Glomerular endothelial cell (primary cell): ENCODE measurements at places on chromosomes 6 and 20. TPM values are rescaled to one million over a fixed set of nuclear protein-coding genes. Genes with fewer than 3 reads are reported as not detected.

DNA sequence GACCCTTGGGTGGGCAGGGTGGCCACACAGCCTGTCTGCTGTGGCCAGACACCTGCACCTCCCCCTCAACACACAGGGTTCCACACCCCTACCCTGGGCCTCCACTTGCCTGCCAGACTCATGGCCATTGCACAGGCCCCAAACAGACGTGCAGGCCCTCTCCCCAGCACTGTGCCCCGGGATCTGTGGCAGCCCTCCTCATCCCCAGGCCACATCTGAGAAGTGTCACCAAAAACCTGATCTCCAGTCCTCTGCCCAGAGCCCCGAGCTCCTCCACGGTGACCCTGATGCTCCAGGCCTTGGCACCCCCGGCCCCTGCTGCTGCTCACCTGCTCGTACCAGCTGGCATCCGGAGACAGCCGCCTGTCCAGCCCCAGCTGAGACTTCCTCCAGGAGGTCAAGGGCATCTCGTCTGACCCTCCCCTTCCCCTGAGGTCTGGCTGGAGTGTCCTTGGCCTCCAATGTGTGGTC lies 160.1 kb downstream of the DLL1 start:
- DNase-seq = no peak

DNA sequence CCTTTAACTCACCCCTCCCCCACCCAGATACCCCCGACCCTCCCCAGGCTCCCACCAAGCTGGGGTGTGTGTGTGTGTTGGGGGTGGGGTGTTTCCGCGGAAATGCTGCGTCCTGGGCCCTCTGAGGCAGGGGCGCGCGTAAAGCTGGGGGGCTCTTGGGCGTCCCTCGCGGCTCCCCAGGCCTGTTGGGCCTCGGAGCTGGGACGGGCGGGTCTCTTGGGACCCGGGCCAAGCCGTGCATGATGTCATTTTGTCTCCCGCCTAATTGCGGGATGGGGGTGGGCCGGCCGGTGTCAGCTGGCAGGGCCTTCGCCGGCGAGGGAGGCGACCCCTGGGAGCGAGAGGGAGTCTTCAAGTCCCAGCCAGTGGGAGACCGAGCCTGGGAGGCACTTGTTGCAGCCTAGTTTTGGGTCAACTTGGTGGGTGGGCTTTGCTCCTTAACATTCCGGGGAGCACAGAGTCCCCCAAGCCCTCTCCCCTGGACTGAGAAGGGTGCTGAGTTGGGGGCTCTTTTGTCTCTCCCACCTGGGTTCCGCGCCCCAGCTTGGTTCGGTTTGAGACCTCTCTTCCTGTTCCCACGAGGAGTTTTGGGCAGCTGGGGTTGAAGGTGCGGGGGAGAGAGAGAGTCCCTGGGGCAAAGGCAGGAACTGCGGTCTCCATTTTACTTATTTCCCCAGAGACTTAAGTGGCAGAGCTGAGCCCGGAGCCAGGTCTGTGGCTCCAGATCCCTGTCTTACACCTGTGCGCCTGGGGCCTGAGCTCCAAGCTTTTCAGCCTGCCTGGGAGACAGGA lies 623 bp downstream of the MYBL2 start:
- DNase-seq = no peak

NKAPL gene
- total RNA-seq = 0.99 and 2.8 TPM in 2 replicates

DNA sequence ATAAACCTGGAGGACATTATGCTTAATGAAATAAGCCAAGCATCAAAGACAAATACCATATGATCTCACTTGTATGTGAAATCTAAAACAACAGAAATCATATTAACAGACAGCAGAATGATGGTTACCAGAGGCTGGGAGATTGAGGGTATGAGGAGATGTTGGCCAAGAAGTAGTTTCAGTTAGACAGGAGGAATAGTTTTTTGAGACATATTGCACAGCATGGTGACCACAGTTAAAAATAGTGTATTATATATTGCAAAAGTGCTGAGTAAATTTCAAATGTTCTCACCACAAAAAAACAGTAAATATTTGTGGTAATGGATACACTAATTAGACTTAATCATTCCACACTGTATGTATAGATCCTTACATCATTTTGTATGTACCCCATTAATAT lies 1.8 kb downstream of the GABRR1 start:
- no peak for DNase-seq

DNA sequence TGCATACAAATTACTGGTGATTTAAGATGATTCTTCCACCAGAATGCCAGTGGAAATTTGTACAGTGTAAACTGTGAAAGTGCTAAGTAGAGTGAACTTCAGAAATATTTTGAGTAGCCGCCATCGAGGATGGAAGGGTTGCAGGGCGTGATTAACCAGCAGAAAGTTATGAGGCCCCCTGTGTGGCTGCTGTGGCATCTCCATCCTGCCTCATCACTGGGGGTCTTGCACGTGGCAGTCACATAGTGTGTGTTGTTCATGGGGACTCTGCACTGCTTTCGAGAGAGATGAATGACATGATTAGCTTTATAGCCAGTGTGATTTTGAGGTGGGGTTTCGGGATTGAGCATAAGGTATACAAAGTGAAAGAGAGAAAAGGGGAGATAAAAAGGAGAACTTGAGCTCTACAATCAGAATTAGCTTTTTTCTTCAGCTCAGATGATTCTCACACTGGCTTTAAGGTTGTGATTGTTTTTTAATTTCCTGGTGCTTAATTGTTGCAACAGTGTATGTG lies 26.4 kb downstream of the KCTD20 start:
- DNase-seq = no peak

FIG4 gene
- 12.8 and 18.9 TPM in 2 replicates for total RNA-seq

DNA sequence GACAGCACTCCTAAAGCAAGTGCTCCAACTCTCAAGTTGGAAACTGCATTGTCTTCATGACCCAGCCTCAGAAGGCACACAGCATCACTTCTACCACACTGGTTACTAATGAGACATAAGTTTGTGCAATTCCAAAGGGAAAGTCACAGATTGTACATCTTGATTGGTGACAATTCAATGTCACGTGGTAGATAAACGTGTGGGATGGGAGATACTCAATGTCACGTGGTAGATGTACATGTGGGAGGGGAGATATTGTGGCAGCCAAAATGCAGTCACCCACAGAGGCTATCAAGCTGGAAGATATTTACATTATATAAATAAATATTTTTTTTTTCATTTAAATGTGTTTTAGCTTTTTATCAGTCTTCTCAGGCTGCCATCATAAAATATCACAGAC lies 393.3 kb downstream of the KIF16B start:
- no peak for DNase-seq

- no peak for DNase-seq
Observed at GRCh38 chr6:139580592-139581484, 206.4 kb upstream of the CITED2 start.

TNF gene
- total RNA-seq = 0.88 and 4.4 TPM in 2 replicates

LGSN gene
- not detected in 2 replicates for total RNA-seq

- no peak for DNase-seq
Observed at GRCh38 chr6:160252073-160252813, 6.4 kb downstream of the SLC22A2 start.

DNA sequence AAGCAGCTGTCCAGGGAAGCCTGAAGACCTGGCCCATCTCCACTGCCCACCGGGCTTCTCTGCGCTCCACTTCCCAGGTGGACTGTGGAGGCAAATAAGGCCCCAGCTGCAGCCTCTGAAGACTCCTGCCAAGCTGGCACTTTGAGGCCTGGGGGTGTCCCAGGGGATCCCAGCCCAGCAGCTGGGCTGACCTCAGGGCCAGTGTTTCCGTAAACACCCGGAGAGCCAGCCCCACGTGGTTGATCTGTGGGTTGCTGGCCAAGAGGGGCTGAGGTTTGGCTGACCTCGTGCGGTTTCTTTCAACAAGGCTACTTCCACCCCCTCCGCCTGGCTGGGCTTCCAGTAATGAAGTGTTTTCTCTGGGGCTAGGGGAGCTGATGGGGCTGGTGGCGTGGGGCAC lies 12.4 kb upstream of the CCN5 start:
- no peak for DNase-seq

FAM217A gene
- not detected in 2 replicates for total RNA-seq

DEF6 gene
- total RNA-seq = 2.1 and 3.4 TPM in 2 replicates

NOX3 gene
- total RNA-seq = not detected in 2 replicates

- no peak for DNase-seq
Observed at GRCh38 chr6:20341096-20341495, 60.6 kb upstream of the E2F3 start.

DNA sequence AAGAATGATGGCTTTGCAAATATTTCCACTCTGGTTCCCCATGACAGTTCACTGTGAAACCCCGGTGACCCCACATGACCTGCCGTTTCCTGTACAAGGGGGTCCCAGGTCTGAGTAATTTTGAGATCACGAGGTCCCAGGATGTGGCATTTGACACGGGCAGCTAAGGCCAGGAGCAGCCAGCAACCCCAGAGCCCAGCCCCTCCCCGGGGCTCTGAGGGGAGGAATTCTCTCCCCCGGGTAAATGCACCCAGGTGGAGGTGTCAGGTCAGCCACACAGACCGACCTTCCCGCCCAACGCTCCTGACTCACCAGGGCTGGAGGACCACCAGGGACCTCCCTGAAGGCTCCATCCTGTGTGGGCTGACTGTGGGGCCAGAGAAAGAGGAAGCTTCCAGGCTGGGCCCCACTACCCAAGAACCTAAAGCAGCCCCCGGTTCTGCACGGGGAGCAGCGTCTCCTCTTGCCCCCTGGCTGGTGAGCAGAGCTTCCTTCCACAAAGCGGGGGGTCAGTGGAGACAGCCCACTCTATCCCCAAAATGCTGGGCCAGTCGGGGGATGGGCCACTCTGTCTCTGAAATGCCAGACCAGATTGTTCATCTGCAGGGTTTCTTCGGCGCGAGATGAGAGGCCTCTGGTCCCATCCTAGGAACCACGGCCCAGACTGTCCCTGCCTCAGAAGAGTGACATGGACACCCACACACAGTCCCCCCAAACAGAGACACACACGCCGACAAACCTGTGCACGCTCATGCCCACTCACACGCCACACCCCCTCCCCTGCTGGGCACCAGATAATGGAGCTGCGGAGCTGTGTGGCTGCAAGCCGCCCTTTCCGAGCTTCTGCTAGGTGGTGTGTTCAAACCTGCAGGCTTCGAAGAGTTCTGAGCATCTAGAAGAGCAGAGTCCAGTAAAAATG lies 23.4 kb upstream of the SLCO4A1 start:
- DNase-seq = no peak

DNA sequence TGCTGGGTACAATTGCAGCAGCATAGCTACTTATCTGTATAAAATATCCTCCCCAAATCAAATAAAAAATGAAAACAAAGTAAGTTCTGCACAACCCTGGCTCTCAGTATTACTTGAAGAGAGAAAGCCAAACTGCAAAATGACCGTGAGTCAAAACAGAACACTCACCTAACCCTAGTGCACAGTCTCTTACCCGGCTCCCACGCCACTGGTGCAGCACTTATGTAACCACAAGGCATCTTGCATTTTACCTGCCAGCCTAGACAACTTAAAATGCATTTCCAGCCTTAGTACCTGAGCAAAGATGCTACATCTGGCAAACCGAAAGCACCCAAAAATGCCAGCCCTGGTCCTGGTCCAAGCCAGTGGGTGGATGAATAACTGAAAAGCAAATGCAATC lies 12.4 kb upstream of the SIRPB1 start:
- DNase-seq = no peak

GRCh38 chr6:16060039-16060438 lies 68.8 kb upstream of the MYLIP start:
- DNase-seq = no peak

SIRPB1 gene
- total RNA-seq = 4.1 and 5.0 TPM in 2 replicates

DNA sequence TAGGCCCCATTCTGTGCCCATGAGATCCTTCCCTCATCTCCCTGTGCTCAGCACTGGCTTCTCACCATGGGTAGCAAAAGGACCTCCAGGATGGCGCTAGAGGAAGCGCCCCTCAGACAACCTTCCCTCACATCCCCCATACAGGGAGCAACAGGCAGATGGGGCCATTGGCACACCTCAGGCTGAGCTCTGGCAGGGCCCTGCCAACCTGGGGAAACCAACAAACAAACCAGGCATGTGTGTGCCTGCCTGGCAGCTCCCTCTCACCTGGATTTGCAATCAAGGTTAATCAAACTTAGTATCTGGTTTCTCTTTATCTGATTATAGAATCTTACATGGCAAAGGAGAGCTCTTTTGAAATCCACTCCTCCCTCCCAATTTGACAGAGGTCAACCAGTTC lies 134.9 kb downstream of the SLC23A2 start:
- DNase-seq = no peak

GRCh38 chr6:10431423-10432164 lies 16.7 kb upstream of the TFAP2A start:
- no peak for DNase-seq

IPCEF1 gene
- 0.05 and 1.9 TPM in 2 replicates for total RNA-seq

GRCh38 chr6:153231048-153231646 lies 100.1 kb upstream of the RGS17 start:
- DNase-seq = peak; percentile 16

DNA sequence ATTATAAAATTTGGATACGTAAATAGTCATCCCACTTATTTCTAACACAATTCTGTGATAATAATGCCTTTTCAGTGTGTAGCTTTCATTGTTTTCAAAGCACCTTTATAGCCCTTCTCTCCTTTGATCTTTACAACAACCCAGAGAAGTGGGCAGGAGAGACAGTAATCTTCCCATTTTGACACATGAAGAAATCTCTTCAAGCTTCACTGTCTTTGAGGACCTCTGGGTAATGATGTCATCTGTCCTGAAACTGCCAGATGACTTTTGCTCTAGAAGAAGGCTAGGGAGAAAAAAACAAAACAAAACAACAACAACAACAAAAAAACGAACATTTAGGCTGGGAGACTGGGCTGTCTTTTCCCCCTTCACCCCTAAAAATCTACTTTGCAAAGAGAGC lies 203.0 kb downstream of the KCNQ5 start:
- DNase-seq = no peak

DNA sequence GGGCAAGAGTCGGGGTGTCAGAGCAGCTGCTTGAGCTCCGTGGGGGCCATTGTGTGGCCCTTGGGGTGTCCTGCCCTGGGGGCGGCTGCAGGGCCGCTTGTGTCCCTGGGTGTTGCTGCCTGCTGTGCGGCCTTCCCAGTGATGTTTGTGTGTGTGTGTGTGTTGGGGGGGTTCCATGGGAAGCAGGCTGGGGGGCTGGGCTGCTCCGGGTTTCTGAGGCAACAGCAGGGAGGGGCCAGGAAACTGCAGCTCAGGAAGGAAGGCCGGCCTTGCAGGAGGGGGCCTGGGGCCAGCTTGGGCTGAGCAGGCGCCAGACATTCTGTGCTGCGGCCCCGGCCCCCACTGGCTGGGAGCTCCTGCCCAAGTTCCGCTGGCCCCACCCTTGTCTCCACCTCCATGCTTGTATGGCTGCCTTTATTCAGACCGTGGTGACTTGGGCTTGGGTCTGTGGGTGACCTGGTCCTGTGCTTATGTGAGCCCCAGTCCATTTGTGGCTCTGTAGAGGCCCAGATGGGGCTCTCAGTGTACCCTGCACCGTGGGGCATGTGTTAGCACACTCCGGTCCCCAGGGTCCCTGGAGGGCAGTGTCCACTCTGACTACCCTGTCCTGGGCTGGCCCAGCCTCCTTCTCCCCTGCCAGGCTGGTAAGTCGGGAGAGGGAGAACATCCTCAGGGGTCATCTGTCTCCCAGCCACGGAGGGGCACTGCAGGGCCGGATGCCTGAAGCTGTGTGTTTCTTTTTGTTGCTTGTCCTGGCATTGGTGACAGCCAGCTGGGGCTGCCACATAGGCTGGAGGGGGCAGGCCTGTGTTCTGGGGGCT lies 4.6 kb upstream of the SOX18 start:
- no peak for DNase-seq
